ENCODE measurements at places on chromosomes 2 and 18.
A peak's percentile ranks its signal among the peaks of the same experiment; 100 is the strongest.

GRCh38 chr2:70036290-70036689, 51.0 kb upstream of the PCBP1 start:
- no peak for DNase-seq

GRCh38 chr2:120605231-120605935, 130.3 kb upstream of the GLI2 start:
- no peak for DNase-seq

DNA sequence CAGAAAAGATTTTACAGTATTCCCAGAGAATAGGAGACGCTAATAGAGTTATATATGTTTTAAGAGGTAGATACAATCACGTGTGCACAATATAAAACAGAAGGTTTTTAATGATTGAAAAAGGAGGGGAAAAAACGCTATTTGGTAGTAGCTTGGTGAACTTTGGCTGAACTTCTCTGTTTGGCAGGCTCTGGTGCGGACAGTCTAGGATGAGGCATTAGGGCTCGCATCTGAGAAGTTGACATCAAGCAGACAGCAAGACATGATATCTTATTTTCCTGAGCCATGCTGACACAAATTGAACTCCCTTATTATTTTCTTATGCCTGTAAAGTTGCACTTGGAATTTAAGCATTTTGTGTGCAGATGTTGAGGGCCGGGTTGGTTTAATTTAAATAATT, 176.6 kb downstream of the EN1 start:
- no peak for DNase-seq

- DNase-seq = no peak
Measured at GRCh38 chr2:216754812-216755211, 59.5 kb upstream of the IGFBP5 start.

GRCh38 chr2:95143838-95144237, 15.8 kb downstream of the ZNF514 start:
- DNase-seq = no peak

DNA sequence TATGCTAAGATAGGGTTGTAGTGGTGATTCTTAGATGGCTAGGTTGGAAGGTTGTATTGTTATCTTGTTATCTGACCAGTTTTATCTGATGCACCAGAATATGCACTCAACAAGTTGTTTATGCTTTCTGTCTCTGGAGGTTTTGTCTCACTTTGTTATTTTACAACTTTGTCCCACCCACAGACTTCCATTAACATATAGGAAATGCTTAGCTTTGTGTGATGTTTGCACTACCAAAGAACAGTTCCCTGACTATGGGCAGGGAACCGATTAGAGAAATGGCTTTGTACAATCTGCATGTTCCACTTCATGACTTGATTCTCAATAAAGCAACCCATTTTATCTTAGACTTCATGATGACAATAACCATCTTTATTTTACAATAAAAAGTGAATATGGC, 160.6 kb upstream of the CDH20 start:
- no peak for DNase-seq

DNA sequence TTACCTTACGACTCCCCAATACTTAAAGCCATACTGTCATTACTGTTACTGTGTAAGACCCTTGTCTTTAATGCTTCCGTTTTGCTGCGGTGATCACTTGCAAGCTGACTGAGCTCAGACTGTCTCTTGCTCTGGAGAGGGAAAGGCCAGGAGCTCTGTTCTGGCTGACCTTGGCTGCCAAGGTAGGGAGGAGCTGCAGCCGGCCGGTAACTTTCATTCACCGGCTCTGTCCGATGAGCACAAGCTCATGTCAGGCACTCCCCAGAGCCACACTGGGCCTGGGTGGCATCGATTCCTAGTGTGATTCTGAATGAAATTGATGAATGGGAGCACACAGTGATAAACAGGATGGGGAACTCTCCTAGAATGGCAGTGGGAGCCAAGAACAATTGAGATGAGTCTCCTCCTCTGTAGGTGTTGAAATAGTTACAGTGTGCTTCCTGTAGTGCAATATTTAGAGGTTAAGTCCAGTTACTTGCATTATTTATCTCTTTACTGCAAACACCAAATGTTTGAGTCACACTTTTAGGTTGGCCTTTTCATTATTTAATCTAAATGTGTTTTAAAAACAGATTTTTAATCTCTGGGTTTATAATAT, 100.9 kb downstream of the ATP9B start:
- no peak for DNase-seq

- no peak for DNase-seq
Measured at GRCh38 chr18:24013051-24013450, 1.5 kb upstream of the TTC39C start.

- DNase-seq = no peak
Measured at GRCh38 chr2:207953354-207953753, 72.0 kb downstream of the PLEKHM3 start.

GRCh38 chr18:30982285-30982992, 60.1 kb downstream of the DSC3 start:
- no peak for DNase-seq

DNA sequence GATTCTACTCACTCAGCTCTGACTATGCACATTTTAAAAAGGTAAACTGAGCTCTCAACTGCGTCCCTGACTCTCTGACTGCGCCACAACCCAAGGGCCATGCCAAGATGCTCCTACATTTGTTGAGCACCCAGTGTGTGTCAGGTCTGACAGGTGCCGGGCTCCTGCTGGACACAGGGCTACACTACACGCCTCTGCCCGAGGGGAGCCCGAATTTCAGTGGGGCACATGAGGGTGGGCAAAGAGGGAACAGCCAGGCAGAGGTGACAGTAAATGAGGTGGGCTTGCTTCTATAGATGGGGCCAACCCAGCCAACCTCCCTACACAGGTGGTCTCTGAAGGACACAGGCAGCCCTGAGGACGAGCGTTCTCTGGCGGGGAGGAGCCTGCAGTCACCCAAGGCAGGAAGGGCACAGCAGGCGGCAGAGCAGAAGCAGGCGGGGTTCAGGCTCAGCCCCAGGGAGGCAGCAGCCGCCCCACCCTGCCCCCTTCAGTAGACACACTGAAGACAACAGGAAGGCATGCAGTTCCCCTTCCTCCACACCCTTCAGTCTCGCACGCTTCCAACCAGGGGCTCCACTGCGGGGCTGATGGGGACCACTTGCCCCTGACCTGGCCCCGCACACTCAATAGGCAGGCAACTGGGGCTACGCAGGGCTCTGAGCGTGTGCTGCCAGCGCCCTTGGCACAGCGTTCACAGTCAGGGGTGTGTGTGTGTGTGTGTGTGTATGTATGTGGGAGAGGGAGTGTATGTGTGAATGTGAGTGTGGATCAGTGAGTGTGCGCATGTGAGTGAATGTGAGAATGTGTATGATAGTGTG, 98.4 kb downstream of the UXS1 start:
- peak; percentile 74 for DNase-seq

- peak; percentile 46 for DNase-seq
Measured at GRCh38 chr2:68251855-68252399, 405 bp downstream of the PPP3R1 start.

GRCh38 chr18:5975111-5976002, 80.0 kb upstream of the TMEM200C start:
- DNase-seq = no peak

DNA sequence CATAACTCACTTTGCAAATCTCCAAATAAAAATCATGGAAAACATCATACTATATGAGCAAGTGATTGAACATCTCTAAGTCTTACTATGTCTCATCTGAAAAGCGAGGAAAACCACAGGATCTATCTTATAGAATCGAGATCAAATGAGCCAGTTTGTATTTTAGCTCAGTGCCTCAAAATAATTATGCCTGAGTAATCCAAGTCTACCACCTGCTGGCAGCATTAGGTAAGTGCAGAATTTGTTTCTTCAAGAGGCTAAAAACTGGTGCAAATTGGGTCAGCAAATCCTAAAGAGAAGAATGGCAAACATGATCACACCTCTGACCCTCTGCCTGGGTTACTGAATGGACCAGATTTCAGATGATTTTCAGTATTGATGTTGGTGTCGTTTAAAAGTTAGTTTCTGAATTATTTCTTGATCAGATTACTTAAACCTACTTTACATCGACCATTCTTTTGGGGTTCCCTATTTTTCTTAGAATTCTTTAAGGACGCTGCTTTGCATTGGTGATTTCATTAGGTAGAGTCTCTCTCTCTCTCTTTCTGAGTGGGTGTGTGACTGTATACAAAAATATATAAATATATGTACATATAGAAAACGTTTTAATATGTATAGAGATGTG, 12.7 kb upstream of the FHOD3 start:
- DNase-seq = peak; percentile 48

- DNase-seq = peak; percentile 7
Measured at GRCh38 chr2:227783404-227784138, 30.1 kb upstream of the CCL20 start.

DNA sequence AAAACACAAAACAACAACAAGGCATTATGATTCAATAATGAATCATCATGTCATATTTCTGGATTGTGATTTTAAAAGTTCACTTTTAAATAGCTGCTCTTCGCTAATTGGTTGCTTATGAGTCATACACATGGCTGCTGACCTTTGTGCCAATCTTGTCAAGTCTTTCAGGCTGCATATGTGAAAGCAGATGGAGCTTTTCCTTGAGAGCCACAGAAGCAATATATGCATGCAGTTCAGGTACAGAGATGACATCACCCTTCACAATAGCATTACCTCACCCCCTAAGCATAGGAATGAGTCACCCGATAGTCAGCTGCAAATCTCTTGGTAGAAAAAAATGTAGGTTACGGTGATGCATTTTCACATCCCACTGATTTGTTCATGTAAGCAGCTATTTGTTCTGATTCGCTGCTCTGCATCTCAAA, 27.2 kb downstream of the EIF2AK3 start:
- peak; percentile 53 for DNase-seq

DNA sequence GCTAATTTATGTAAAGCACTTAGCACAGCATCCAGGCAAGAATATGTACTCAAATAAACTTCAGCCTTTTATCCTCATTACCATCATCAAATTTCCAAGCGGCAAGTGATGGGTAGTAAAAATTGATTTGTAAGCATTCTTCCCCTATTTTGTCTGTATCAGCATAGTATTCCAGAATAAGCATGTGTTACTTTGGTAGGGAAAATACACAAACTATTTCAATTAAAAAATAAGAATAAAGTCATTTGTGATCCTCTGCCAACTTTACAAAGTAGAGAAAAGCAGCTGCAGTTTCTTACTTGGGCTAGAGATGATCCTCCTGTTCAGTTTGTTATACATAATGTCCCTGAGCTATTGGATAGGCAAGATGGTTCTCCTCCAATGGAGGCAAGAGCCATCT, 493.2 kb downstream of the ZEB2 start:
- DNase-seq = no peak

DNA sequence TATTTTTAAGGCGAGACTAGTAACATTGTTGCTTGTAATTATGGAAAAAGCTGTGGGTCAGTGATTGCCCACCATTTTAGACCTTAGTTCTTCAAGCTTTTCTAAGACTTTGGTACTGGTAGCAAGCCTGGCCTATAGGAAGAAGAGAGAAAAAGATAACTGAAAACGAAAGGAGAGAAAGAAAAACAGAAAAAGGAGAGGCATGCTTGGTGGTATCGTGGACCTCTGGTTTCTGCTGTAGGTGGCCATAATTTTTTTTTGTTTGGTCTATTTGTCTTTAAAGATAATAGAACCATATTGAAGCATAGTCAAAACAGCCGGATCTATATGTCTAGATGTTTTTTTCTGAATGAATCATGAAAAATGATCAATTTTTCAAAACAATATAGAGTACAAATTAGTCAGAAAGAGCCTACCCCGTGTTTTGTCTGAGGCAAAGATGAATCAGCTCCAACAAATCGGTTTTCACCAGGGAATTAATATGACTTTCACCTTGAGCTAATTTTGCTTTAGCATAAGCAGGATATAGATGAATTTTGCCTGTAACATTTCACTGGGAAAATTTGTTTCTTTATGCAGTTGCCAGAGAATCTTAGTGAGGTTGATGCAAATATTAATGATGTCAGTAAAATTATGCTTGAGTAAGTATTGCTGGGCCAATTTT, 45.7 kb downstream of the CCDC85A start:
- no peak for DNase-seq

GRCh38 chr2:237744270-237744612, 54.3 kb upstream of the RBM44 start:
- no peak for DNase-seq

GRCh38 chr2:88170472-88170892, 336 bp downstream of the THNSL2 start:
- DNase-seq = no peak

Measured in activated CD4-positive, alpha-beta T cell treated with anti-CD3 and anti-CD28 coated beads for 4 hours (primary cell).